ENCODE measurements at places on chromosomes 3 and 15.

GRCh38 chr15:71707230-71708050, 102.9 kb upstream of the NR2E3 start:
- DNase-seq: no peak

DNA sequence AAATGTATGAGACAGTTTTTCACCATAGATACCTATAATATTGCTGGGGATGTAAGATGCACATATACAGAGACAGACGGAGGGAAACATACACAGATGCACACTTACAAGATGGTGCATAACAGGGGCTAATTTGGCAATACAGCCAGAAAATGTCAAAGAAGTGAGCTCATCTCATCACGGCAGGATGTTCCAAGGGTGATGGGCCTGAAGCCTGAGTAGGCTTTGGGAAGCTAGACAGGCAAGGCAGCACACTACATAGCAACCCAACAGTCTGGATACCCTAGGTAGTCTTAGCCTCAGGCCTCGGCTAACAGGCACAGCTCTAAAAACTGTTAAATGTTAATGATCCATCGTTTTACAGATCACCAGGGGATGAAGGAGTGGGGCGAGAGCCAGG, 148.5 kb downstream of the OSBPL10 start:
- DNase-seq: no peak

GRCh38 chr3:126567696-126568438, 9.1 kb upstream of the C3orf22 start:
- no peak for DNase-seq

GRCh38 chr3:73448761-73449301, 175.9 kb downstream of the PDZRN3 start:
- DNase-seq: no peak

DNA sequence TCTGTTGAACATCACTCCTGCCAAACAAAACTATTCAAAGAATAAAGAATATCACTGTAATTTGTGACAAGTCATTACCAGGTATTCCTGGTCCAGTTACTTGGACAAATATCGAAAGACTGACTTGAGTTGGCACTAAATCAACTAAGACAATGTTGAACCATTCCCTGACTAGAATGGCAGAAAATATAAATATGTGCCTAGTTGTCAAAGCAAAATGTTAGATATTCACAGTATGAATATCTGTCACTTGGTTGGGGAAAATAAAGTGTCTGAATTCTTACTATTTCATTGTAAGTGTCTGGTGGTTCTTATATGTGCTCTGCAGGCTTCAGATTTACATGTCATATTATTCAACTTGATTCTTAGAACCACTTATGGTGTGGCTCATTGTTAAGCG, 470.2 kb downstream of the NAALADL2 start:
- no peak for DNase-seq

DNA sequence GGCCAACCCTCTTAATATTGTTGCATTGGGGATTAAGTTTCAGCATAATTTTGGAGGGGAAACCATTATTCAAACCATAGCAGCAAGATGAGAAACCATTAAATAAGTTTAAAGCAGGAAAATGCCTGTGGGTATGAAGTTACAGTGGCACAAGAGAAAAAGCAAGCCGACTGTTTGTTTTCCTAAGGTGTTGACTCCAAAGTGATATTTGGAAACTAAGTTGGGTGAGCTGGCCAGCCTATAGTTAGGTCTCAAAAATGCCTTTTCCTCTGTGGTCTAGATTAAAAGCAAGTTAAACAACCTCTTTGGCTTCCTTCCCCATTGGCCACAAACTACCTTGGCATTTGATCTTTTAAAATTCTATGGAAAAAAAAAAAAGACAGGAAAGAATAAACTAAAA, 419.8 kb upstream of the AZI2 start:
- DNase-seq: no peak

DNA sequence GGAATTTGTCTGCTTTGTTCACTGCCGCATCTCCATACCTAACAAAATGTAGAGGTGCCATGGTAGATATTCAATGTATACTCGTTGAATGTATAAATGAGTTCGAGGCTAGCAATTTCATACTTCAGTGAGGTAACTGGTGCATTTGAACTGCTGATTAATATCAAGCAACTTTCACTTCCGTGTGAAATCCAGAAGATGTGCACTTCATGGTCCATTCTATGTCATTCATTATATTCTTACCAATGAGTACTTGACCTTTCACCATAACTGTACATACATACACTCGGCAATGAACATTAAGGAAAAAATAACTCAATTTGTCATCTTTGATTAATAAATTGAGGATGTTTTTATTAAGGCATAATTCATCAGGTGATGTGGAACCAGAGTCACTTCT, 598.5 kb downstream of the ZNF385D start:
- DNase-seq: no peak

DNA sequence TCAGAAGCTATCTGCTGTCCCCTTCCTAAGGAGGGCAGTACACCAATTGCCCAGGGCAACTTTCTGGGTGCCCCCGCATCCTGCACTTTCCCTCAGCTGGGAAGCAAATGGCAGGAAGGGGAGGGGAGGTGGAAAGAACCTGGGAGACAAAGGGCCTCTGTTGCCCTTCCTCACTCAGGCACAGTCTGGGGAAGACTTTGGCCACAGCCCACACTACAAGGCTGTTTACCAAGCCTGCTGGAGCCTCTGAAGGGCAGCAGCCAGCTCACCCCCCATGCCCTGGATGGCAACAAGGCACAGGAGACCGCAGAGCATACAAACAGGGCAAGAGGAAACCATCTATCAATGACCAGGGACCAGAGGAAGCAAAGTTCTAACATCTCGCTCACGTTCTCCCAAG, 42.4 kb downstream of the ARRDC4 start:
- no peak for DNase-seq

GRCh38 chr3:4561661-4562060, 68.5 kb downstream of the ITPR1 start:
- DNase-seq: no peak

DNA sequence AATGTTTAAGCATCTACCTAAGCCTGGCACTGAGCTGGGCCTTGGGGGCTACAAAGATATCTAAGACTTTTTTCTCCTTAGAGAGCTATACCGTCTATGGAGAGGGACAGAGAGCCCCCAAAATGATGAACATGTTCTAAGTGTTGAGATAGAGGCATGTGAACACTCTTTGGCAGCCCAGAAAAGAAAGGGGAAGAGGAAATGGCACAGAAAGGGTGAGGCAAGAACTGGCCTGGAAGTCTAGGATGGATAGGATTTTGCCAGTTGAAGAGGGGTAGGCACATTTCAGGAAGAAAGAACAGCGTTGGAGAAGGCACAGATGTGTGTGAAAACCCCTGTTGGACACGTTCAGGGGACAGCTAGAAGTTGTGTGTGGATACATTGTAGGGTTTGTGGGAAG, 276.2 kb upstream of the LRRFIP2 start:
- DNase-seq: no peak

DNA sequence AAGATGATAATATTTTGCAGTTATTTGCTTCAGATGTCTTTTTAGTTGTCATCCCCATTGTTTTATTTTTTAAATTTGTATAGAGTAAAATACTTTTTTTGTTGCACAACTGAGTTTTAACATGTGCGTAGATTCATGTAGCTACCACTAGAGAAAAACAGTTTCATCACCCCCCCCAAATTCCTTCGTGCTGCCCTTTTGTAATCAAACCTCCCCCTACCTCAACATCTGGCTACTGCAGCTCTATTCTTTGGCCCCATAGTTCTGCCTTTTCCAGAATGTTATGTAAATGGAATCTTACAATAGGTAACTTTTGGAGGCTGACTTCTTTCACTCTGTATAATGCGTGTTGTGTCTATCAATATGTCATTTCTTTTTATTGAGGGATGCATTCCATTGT, 232.0 kb upstream of the RASGRP1 start:
- no peak for DNase-seq

- DNase-seq: no peak
These were observed 34.9 kb downstream of the UBR1 start for GRCh38 chr15:43070893-43071292.

- no peak for DNase-seq
These were observed 306.2 kb downstream of the NLGN1 start for GRCh38 chr3:173703771-173704170.

GRCh38 chr3:133527081-133527715, 46.3 kb upstream of the CDV3 start:
- no peak for DNase-seq

GRCh38 chr3:55828712-55829111, 341.6 kb upstream of the WNT5A start:
- DNase-seq: no peak

DNA sequence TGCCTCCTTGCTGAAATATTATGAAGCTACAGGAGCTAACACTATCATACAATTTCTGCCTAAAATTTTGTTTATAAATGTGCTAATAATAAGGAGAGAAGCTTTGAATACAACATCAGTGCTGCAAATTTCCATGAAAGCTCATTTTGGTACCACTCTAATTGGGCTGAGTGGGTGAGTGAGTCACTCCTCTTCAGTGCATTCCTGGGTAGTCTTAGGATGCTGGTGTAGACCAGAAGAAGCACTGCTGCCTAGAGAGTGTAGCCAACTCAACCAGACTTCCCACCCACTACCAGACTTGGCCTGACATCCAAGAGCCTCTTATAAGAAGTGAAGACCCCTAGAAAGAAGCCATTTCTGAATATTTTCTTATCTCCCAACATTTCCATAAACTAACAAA, 32.5 kb upstream of the CCDC54 start:
- DNase-seq: no peak

GRCh38 chr3:66754613-66755012, 243.5 kb upstream of the KBTBD8 start:
- no peak for DNase-seq

DNA sequence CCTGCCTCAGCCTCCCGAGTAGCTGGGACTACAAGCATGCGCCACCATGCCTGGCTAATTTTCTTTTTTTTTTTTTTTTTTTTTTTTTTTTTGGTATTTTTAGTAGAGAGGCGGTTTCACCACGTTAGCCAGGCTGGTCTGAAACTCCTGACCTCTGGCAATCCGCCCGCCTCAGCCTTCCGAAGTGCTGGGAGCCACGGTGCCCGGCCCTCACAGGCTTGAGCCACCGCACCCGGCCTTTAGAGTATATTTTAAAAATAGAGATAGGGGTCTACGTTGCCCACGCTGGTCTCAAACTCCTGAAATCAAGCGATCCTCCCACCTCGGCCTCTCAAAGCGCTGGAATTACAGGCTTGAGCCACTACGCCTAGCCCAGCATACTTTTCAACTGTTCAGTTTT, 93.4 kb upstream of the CHD2 start:
- DNase-seq: no peak

DNA sequence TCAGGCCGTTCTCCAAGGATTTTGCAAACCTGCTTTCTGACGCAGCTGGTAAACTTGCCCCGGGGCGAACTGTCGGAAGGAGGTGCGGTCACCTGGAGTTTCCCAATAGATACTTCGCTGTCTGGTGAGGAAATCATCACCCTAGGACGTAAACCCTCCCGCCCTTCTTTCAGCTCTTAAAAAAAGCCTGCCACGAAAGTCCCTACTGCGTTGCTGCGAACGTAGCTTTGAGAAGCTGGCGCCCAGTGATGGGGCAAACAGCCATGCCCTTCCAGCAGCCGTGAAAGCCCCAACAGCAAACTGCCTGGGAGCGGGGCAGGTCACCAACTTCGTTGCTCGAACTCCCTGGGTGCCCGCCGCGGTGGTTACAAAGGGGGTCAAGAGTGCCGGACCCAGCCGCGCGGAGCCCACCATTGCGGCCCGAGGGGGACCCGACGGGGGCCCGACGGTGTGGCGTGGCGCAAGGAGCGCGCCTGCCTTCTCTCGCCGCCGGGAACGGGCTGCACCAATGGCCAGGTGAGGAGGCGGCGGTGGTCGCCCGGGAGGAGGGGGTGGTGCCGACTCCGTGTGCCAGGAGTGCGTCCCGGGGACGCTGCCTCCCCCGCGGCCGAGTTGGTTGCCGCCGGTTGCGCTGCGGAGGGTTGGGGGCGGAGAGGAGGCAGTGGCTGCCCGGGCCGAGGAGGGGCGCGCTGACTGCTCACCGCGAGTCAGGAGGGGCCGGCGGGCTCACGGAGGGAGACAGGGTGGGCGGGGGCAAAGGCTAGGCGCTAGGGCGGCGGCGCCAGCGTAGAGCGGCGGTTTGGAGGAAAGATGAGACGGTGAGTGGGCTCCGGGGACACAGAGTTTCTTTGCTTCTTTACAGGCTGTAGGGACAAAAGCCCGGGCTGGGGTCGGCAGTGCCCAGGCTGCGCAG, at the start of gene PHLDB2:
PHLDB2 (plus strand) TSS at position 205 of the 913 bp plus-strand sequence. CDS start 24,813 bp downstream, outside the sequence.
- DNase-seq: peak; percentile 57

DNA sequence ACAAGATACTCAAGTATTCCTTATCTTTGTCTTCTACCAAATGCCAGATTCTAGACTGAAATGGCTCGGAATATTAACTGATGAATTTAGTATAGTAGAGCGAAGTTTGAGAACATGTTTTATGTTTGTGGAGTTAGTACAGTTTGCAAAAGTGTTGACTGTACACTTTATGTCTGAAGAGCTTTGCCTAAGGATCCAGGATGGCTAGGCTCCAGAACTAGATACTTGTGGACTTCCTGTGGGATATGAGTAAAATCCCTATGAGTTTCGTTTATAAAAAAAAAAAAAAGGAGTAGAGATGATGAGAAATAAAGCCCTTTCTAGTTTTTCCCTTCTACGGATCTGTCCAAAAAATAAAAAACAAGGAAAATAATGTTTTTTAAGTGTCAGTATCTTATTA, 96.7 kb downstream of the TP63 start:
- no peak for DNase-seq

GRCh38 chr3:53242642-53243041, 13.2 kb downstream of the TKT start:
- no peak for DNase-seq

GRCh38 chr3:187987924-187988323, 166.0 kb upstream of the LPP start:
- DNase-seq: peak; percentile 75
